ENCODE measurements at places on chromosomes 6 and 20.

DNA sequence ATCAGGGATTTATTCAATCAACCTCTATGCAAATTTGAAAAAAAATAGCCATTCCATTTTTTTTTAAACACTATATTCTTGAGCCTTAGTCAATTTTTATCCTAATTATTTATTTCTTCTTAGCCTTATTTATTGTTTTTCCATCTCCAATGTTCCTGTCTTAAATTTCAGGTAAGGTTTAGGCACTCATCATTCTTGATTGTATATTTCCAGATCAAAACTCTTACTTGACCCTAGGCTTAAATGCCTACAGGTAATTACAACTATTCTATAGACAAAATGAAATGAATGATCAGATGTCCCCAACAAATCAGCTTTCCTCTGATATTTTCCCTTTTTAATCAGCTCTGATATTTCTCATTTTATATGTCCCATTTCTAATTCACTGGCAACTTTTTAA, 402.6 kb upstream of the EPHA7 start:
- no peak for DNase-seq

DNA sequence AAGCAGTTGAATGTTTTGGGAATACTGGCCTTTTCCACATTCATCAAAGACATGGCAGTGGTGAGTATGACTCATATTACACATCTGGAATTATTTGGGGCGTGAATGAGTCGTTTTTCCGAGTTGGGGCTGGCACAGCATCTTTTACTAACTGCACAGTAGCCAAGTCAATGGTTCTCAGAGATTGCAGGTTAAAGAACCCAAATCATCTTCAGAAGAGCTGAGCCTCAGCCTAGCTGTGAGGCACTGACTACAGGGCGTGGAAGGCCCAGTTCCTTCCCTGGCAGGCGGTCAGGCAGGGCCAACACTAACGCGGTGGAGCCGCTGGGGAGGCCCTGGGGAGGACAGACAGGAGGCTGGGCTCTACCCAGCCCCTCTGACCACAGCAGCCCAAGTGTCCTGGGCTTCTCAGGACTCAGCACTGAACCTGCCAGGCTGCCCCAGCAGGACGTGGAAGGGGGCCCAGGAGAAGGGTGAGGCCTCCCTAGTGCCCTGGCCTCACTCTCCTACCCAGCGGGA, 20.1 kb upstream of the HELZ2 start:
- peak; percentile 85 for DNase-seq

DNA sequence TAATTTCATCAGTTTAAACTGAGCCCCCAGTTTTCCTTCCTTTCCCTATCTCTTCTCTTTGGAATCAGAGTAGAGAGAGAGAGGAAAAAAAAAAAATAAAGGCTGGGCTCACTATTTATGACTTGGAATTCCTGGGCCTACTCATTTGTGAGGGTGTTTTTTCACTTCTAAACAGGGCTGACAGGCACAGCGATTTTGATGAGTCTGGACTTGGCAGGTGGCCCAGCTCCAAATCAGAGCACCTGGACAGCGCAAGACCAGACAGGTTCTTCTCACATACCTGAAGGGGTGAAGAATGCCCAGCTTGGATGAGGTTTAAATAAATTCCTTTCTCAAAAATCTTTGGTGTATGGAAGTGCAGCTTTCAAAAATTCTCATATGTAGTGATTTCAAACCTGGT, 122.2 kb downstream of the KIF13A start:
- DNase-seq = no peak

GRCh38 chr6:71236926-71237434, 51.6 kb upstream of the OGFRL1 start:
- no peak for DNase-seq

GRCh38 chr20:59508729-59509128, 95.6 kb upstream of the PHACTR3 start:
- no peak for DNase-seq

GRCh38 chr6:44224029-44224964, 902 bp downstream of the SLC29A1 start:
- no peak for DNase-seq

- DNase-seq = no peak
Measured at GRCh38 chr6:88165844-88166492, at the start of gene CNR1. CNR1 (minus strand) TSS chr6:88166347; CDS start chr6:88145274, 21,073 bp downstream.

GRCh38 chr6:52523378-52524142, 53.3 kb downstream of the TRAM2 start:
- no peak for DNase-seq

- peak; percentile 38 for DNase-seq
Measured at GRCh38 chr20:37383229-37383989, 37.5 kb downstream of the SRC start.

All from fibroblast of the aortic adventitia (primary cell).